Muscle of arm (tissue), 14 donors: ENCODE measurements at places on chromosomes 16 and 17.
A peak's percentile ranks its signal among the peaks of the same experiment; 100 is the strongest.

GRCh38 chr17:71878271-71878670, 242.5 kb upstream of the SOX9 start:
- DNase-seq: no peak

DNA sequence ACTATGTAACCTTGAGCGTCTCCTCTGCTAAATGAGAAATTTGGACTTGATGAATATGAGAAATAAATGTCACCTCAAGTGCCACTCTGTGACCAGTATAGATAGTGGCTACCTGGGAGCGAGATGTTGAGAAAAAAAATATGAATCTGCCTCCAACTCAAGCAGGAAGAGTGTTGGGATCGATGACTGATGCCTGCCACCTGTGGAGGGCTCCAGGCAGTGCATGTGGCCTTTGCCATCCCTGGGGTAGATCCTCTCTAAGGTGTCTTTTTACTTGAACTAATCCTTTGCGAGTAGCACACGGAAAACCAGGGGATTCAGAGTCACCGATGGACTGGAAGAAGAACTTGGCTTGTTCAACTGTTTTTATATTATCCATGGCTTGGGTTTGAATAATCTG, 9.4 kb downstream of the CCDC182 start:
- DNase-seq: no peak

- no peak for DNase-seq
Measured at GRCh38 chr16:72959301-72959996, 88.5 kb downstream of the ZFHX3 start.

GRCh38 chr17:42456223-42457106, 2.2 kb upstream of the ATP6V0A1 start:
- DNase-seq: no peak

DNA sequence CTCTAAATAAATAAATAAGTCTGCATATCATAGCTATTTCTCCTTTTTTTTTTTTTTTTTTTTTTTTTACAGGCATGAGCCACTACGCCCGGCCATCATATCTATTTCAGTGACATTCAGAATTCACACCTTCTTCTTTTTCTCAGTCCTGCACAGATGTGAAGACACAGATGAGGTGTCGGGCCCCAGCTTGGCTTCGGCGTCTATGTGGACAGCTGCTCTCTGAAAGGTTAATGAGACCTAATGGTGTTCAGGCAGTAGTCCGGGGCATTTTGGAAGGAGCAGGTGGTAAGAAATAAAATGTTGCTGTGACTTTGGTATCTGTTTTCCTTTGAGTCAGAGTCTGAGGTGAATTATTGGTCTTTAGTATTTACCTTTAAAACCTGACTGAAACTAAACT, 23.6 kb downstream of the TANGO6 start:
- DNase-seq: no peak

GRCh38 chr17:78793968-78794367, 11.9 kb upstream of the CYTH1 start:
- no peak for DNase-seq

DNA sequence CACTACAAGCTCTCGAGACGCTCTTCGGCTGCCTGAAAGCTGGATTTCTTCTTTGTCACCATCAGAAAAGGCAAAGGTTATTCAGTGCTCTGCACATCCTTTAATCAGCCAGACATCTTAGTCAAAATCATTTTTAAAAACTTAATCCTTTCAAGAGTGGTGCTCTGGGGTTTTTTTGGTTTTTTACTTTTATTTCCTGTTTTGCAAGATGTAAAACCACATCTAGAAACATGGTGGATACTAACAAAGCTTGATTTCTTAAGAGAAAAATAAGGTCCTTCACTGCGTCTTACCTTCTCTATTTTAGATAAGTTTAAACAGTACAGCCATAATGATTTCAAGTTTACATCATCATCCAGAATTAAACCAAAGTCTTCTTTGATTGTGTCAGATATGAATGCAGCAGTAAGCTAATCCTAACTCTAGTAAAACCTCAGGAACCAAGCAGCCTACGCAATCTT, 6.3 kb downstream of the ANKRD11 start:
- no peak for DNase-seq

DNA sequence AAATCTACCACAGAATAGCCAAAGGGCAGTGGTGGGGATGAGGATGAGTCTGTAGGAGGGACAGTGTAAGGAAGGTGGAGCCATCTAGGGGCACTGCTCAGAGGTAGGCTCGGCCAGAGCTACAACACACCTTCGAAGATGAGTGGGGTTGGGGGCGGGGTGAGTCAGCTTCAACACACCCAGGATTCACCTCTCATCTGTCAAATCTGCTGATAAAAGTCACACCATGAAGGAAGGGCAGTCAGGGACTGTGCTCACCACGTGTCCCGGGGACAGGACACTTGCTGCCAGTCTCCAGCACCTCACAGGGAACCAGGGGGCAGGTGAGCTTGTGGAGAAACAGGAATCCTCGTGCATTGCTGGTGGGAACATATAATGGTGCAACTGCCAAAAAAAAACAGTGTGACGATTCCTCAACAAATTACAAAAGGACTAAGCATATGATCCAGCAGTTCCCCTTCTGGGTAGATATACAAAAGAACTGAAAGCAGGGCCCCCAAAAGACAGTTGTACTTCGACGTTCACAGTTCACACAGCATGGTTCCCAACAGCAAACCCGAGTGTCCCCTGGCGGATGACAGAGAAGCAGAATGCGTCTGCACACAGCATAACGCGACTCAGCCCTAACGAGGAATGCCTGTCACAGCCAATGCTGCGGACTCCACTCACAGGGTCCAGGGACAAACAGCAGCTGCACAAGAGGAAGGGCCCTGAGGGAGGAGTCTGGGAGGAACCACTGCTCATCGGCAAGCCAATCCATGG, 133.1 kb downstream of the ANKRD11 start:
- DNase-seq: peak; percentile 69

- no peak for DNase-seq
Measured at GRCh38 chr16:1916640-1916990, 1.6 kb downstream of the HS3ST6 start.

GRCh38 chr17:1577182-1577581, 14.6 kb upstream of the PITPNA start:
- peak; percentile 82 for DNase-seq

DNA sequence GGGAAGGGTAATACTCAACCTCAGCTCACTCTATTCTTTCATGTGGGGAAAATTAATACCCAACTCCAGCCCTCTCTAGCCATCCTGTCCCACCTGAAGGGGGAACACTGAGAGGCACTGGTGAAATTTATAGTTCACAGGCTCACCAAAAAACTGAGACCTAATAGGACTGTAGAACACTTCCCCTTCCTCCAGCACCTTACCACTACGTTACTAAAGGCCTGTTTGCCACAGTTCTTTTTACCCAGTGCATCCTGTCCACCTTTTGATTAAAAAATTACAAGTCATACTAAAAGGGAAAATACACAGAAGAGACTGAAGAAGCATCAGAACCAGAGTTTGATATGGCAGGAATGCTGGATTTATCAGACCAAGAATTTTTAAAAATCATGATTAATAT, 26.0 kb downstream of the DHRS7B start:
- DNase-seq: no peak

- DNase-seq: no peak
Measured at GRCh38 chr16:30658731-30659506, 688 bp downstream of the FBRS start.

DNA sequence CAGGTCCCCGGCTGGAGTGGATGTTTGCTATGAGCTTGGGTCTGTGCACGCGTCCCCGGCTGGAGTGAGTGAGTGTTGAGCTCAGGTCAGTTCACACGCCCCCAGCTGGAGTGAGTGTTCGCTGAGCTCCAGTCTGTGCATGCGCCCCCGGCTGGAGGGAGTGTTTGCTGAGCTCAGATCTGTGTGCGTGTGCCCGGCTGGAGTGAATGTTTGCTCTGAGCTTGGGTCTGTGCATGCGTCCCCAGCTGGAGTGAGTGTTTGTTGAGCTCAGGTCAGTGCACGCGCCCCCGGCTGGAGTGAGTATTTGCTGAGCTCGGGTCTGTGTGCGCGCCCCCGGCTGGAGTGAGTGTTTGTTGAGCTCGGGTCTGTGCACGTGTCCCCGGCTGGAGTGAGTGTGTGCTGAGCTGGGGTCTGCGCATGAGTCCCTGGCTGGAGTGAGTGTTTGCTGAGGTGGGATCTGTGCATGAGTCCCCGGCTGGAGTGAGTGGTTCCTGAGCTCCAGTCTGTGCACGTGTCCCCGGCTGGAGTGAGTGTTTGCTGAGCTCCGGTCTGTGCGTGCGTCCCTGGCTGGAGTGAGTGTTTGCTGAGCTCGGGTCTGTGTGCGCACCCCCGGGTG, 284.2 kb downstream of the SNX29 start:
- DNase-seq: no peak

- no peak for DNase-seq
Measured at GRCh38 chr16:75273054-75273925, 21.9 kb upstream of the BCAR1 start.

GRCh38 chr16:10405386-10405939, 19.6 kb downstream of the ATF7IP2 start:
- DNase-seq: no peak

GRCh38 chr17:81576621-81577277, 24.6 kb upstream of the FAAP100 start:
- DNase-seq: no peak

- no peak for DNase-seq
Measured at GRCh38 chr16:59988591-59988990, 1254.5 kb upstream of the GOT2 start.

DNA sequence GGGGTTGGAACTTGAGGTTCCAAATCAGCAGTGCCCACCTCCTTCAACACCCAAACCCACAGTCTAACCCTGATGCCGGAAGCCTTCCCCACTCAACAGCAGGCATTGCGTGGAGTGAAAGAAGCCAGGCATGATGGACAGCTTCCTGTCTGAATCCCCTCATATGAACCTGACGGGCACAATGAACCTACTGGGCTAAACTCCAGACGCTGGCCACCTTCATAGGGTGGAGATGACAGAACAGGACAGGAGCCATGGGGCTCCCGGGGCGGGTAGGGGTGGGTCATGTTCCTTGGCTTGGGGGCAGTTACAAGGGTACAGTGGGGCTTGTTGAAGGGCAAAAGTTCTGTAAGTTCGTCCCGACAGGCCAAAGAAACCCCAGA, 460 bp upstream of the HSBP1 start:
- no peak for DNase-seq

DNA sequence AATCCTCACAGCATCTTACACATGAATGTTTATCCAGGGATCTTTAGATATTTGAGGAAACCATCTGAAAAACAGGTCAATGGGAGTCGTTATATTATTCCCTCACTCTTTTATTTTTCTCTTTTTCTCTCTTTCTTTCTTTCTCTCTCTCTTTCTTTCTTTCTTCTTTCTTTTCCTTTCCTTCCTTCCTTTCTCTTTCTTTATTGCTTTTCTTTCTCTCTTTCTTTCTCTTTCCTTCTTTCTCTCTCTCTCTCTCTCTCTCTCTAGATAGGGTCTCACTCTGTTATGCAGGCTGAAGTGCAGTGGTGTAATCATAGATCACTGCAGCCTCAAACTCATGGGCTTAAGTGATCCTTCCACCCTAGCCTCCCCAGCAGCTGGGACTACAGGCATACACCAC, 20.3 kb upstream of the OR4D1 start:
- no peak for DNase-seq

GRCh38 chr16:3938843-3939624, 58.5 kb upstream of the CREBBP start:
- DNase-seq: no peak

DNA sequence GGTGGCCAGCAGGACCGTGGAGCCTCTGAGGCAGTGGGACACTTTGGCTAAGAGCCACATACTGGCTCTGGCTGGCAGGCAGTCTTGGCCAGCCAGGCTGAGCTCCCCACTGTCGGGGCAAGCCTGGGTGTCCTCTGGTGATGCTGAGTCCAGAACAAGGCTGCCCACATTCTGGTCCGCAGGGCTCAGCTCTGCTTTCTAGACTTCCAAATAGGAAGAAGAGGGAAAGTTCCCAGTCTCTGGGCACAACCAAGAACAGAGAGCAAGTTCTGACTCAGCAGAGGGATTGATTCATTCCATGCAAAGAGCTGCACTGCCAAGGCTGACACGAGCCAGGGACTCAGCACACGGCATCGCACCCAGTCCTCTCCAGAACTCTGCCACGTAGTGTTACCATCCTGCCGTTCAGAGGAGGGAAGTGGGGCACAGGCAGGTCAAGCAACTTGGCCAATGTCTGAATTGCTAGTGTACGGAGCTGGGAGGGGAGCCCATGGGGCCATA, 58.9 kb downstream of the NOS2 start:
- DNase-seq: no peak

DNA sequence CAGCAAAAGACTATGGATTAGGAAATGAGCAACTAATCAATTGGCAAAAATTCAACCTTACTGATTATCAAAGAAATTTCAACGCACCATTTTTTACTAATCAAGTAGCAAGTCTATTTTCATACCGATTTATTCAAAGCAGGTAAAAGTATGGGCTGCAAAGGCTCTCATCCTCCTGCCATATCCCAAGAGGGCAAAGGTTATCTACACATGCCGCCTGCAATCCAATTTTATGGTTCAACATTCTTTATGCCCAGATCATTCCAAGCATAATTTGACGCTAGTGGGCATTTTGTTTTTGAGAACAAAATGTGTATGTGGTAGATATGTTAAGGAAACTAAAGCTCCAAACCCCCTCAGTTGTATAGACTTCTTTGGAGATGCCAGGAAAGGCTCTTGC, 270.6 kb downstream of the MAF start:
- no peak for DNase-seq

GRCh38 chr16:58084635-58085034, 44.5 kb downstream of the CFAP20 start:
- DNase-seq: no peak

GRCh38 chr17:30203471-30203981, 32.0 kb downstream of the SLC6A4 start:
- no peak for DNase-seq

- DNase-seq: no peak
Measured at GRCh38 chr17:45139533-45139920, 4.0 kb downstream of the ACBD4 start.

GRCh38 chr17:6358131-6358530, 76.8 kb downstream of the AIPL1 start:
- no peak for DNase-seq

- no peak for DNase-seq
Measured at GRCh38 chr16:25896411-25896810, 204.7 kb downstream of the HS3ST4 start.

DNA sequence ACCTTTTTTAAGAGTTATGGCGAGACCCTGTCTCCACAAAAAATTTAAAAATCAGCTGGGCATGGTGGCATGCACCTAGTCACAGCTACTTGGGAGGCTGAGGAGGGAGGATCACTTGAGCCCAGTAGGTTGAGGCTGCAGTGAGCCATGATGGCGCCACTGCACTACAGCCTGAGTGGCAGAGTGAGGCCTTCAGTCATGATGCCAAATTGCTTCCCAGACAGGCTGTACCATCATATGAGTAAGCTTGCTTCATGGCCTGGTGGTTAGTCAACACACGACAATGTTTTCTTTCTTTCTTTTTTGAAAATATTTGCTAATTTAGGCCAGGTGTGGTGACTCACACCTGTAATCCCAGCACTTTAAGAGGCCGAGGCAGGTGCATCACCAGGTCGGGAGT, 12.5 kb downstream of the NTAN1 start:
- DNase-seq: no peak

- DNase-seq: no peak
Measured at GRCh38 chr17:6213859-6214258, 143.7 kb downstream of the WSCD1 start.
